ENCODE measurements at places on chromosomes 11 and 22.
A peak's percentile ranks its signal among the peaks of the same experiment; 100 is the strongest.

- DNase-seq = no peak
These were observed 63.4 kb downstream of the LRP5 start for GRCh38 chr11:68375766-68376165.

- no peak for DNase-seq
These were observed at the start of gene UPK3A for GRCh38 chr22:45284705-45285262. Gene UPK3A (plus strand): TSS chr22:45284949. CDS start chr22:45285014, 65 bp downstream.

DNA sequence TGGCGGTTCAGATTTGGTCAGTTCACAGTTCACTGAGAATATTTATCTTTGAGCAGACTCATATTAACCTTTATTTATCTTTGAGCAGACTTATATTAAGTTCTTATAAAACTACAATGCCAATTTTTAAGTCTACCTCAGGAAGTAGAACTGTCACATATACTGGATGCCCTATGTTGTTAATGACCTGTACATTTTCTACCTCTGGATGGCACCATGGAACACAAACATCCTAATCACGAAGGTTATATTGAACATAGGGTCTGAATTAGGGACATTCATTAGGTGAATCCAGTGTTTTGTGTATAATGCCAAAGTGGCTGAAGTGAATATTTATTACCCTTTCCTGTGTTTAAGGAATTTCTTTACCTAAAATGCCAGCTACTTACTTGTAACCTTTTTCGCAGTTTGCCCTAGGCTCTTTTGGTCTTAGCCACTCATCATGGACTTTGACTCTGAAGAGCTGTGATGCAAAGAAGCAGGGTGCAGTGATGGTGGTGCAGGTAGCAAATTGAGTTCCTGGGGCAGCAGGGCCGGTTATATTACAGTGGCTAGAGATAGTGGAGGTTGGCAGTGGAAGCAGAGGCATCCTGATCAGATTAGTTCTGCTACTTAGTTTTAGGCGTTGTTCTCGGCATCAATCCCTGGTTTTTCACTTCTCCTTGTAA is 71.8 kb downstream of the STIM1 start:
- DNase-seq = no peak

- no peak for DNase-seq
These were observed 35.0 kb upstream of the CRTAM start for GRCh38 chr11:122803306-122803705.

- no peak for DNase-seq
These were observed 33.8 kb upstream of the APOA1 start for GRCh38 chr11:116871248-116871647.

DNA sequence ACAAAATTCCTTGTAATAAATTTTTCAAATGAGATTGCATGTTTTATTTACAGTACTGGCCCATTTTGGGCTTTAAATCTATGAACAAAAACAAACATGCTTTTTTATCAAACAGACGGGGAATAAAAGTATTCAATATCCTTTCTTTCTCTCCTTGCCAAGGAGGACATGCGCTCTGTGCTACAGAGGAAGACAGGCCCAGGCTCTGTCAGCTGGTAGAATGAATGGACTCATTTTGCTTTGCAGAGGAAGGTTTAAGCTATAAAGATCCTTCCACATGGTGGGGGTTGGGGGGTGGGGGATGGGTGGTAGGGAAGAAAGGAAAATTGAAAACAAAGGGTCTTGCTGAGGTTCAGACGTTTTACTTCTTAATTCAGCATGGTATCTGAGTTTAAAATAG is 575.6 kb downstream of the INSC start:
- DNase-seq = no peak

GRCh38 chr22:47367107-47367690 is 604.7 kb downstream of the TBC1D22A start:
- DNase-seq = no peak

GRCh38 chr11:76234416-76235232 is 28.3 kb upstream of the WNT11 start:
- peak; percentile 92 for DNase-seq

DNA sequence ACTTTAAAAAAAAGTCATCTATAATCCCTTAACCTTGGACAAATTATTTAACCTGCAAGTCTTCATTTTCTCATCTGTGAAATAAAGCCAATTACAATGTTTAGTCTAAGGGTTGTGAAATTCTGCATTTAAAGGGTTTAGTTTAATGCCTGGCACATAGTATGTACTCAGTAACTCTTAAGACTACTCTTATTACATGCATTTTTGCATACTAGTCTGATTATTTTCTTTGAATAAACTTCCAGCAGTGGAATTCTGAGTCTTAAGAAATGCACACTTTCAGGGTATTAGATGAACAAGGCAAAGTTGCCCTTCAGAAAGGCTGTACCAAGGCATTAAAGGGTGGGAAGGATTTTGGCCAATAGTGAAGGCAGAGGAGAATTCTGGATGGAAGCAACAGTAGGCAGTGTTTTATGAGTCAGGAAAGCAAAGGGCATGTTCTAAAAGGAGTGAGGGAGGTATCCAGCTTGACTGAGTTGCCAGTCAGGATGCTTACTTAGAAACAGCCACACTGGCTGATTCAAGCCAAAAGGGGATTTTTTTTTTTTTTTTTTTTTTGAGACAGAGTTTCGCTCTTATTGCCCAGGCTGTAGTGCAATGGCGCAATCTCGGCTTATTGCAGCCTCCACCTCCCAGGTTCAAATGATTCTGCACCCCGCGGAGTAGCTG is 50.5 kb downstream of the SWAP70 start:
- DNase-seq = no peak
